Naive thymus-derived CD4-positive, alpha-beta T cell (primary cell): ENCODE measurements at places on chromosomes 16 and 17. TPM values are rescaled to one million over a fixed set of nuclear protein-coding genes. Genes with fewer than 3 reads are reported as not detected.

MOSMO gene
- 21.2 TPM for total RNA-seq

DNA sequence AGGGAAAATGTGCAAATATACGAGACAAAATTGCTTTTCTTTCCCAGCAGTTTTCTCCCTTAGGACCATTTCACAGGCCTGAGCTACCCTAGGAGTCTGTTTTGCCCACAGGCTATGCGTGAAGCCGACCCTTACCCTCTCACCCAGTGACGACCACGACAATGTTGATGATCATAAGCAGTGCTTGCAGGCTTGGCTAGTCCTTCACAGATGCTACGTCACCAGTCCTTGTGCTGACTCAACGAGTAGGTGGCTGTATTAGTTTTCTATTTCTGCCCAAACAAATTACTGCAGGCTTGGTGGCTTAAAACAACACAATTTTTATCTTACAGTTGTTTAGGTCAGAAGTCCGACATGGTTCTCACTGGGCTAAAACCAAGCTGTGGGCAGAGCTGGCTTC, 574.6 kb upstream of the HSBP1 start:
- no peak overlapping the region for H3K4me3 ChIP-seq
- no peaks in the 10 kb centered on the region for H3K36me3 ChIP-seq
- H3K27me3 ChIP-seq, result no peaks in the 10 kb centered on the region
- H3K27ac ChIP-seq, result no peak overlapping the region
- H3K4me1 ChIP-seq, result no peaks in the 10 kb centered on the region
- no peak for DNase-seq

ARL16 gene
- total RNA-seq, result 26.2 TPM

DNA sequence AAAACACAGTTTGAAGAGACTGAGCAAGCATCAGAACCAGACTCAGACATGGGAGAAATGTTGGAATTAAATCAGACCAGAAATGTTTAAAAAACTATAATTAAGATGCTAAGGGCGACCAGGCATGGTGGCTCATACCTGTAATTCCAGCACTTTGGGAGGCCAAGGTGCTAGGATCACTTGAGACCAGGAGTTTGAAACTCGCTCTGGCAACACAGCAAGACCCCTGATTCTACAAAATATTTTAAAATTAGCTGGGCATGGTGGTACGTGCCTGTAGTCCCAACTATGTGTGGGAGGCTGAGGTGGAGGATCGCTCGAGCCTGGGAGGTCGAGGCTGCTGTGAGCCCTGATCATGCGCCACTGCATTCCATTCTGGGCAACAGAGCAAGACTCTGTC, 160.3 kb downstream of the COPRS start:
- no peak overlapping the region for H3K4me3 ChIP-seq
- H3K27me3 ChIP-seq, result no peaks in the 10 kb centered on the region
- no peak for DNase-seq
- no peaks in the 10 kb centered on the region for H3K4me1 ChIP-seq
- no peak overlapping the region for H3K27ac ChIP-seq

SCGB1C2 gene
- not detected for total RNA-seq

DNA sequence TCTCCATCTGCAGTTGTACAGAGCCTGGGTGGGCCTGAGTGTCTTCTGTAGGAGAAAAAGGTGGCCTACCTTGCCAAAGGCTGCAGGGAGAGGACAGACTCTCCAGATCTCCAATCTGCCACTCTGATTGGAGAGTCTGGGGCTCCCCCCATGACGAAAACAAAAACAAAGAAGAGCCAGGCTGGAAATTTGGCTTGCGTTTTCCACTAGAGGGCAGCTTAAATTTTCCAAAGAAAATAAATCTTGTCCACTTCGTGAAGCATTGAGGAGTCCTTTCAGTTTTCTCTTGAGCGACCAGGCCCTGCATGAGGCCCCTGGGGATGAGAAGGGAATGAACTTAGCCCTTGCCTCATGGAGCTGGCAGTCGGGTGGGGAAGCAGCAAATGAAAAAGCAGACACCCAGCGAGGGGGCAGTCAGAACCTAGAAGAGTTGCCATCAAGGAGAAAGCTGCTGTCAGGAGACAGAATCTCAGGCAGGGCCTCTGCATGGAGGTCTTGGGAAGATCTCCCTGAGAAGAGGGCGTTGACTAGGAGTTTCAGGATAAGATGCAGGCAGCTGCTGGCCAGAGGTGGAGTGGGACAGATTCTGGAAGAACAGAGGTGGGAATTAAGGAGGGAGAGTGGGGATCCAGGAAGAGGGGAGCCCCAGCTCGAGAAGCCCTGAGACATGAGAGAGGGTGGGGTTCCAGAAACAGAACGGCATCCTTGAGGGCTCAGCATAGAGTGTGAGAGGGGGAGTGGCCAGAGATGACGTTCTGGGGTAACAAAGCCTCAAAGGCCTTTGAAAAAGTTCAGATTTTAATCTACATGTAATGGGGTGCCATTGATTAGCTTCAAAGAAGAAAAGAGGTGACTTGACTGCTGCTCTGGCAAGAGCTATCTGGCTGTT, 8.4 kb upstream of the SHCBP1 start:
- H3K27ac ChIP-seq, result no peak overlapping the region
- DNase-seq, result no peak
- no peaks in the 10 kb centered on the region for H3K27me3 ChIP-seq

KLHL10 gene
- not detected for total RNA-seq

DNA sequence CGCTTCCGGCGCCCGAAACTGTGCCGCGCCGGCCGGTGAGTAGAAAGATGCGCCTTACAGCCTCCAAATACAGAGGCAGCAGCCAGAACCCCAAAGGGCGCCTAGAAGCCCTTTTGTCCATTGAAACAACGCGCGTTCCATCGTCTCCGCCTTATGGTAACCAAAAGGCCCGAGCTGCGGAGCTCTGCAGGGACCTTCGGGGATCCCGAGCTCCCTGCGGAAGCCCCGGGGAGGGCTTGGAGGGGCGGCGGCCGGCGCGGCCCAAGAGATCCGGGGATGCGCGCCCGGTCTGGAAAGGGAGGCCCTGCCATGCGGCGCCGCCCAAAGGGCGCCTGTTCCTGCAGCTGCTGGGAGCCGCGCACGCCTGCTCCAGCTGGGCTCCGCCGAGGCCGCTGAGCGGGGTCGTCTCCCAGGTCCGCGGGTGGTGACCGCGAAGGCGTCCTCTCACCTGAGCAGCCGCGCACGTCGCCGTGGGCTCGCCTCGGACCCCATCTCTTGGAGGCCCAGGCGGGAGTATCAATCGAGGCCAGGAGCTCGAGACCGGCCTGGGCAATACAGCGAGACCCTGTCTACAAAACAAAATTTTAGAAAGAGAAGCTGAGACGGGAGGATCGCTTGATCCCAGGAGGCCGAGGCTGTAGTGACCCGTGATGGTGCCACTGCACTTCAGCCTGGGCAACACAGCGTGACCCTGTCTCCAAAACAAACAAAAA, 742 bp upstream of the FBXO31 start:
- H3K27me3 ChIP-seq, result no peaks in the 10 kb centered on the region
- H3K4me3 ChIP-seq, result peak overlapping the region; percentile 64

GRCh38 chr17:37576281-37576680, 32.9 kb downstream of the SYNRG start:
- H3K27me3 ChIP-seq, result no peaks in the 10 kb centered on the region
- no peak overlapping the region for H3K4me3 ChIP-seq
- H3K27ac ChIP-seq, result no peak overlapping the region
- H3K36me3 ChIP-seq, result peaks cover 31% of the 10 kb centered on the region
- H3K4me1 ChIP-seq, result no peaks in the 10 kb centered on the region

DNA sequence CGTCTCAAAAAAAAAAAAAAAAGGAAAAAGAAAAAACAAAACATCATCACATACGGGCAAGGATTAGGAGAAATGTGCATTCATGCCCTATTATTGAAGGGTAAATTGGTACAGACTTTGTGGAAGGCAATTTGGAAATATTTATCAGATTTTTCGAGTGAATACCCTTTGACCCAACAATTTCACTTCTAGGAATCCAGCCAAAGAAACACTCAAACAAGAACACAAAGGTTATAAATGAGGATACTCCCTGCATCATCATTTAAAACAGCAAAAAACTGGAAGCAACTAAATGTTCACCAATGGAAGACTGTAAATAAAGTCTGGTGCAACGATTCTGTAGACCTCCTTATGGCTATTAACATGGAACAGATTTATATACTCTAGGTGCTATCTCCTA, 12.9 kb downstream of the ZNF423 start:
- no peak for DNase-seq
- H3K4me1 ChIP-seq, result no peaks in the 10 kb centered on the region
- no peaks in the 10 kb centered on the region for H3K36me3 ChIP-seq

DNA sequence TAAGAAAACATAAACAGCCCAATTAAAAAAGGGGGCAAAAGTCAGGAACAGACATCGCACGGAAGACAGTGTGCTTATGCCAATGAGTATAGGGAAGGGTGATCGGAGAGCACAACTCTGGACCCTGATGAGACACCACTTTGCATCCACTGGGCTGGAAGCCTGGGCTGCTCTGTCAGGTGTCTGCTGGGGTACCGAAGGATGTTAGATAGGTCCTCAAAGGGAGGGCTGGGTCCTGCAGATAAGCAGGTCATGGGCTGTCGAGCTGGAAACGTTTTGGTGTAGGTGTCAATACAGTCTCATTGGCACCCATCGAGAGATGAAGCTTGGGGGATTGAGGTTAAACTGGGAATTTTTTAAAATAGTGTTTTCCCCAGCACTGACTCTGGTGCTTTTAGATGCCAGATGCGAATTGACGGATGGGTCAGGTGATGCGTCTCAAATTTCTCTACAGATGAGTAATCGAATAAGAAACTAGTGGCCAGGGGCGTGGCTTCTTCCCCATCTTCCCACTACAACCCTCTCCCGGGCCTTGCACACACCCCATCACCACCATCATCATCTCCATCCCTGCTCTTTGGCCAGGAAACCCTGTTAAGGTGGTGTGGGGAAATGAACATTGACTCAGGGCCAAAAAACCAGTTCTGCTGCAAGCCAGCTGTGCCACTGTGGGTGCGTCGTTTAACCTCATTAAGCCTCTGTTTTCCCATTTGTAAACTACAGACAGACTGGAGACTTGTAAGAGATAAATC, 47.8 kb upstream of the IRF8 start:
- no peaks in the 10 kb centered on the region for H3K27me3 ChIP-seq
- H3K4me3 ChIP-seq, result no peak overlapping the region
- no peak overlapping the region for H3K27ac ChIP-seq
- no peaks in the 10 kb centered on the region for H3K4me1 ChIP-seq
